ENCODE measurements at places on chromosomes 1 and 21.

GRCh38 chr1:217425422-217425821 lies 205.5 kb downstream of the GPATCH2 start:
- no peak for DNase-seq

DNA sequence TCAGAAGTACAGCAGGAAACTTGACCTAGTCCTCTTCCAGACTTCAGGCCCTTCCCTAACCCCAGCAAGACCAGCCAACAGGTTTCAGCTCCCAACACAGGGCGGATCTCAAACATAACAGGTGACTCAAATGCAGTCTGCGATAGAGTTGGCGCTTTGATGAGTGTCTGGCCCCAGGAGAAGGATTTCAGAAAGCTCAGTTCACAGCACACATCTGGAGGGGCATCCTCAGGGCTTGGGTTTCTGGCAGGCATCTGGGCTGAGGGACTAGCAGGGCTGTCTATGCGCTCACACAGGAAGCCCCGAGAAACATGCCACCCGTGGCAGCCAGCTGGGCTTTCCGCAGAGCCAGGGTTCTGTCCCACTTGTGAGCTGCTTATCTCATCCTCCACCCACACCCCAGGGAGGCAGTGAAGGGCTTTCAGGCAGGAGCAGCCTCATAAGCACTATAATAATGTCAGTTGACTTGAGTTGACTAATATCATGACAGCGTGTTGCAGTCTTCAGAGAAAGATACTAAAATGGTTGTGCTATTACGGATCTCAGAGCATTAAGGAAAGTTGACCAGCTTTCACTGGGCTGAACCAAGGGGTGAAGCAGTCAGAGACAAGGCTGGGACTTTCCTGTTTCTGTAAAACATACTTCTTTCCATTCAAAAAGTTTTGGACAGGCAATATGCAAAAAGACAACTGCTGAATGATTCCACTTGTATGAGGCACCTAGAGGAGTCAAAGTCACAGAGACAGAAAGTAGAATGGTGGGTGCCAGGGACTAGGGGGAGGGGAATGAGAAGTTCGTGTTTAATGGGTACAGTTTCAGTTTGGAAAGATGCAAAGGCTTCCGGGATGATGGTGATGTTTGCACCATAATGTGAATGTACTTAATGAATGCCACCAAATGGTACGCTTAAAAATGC lies 233.0 kb upstream of the IRF2BP2 start:
- DNase-seq: no peak

- no peak for DNase-seq
These were observed 2.7 kb downstream of the RGL1 start for GRCh38 chr1:183807549-183808168.

DNA sequence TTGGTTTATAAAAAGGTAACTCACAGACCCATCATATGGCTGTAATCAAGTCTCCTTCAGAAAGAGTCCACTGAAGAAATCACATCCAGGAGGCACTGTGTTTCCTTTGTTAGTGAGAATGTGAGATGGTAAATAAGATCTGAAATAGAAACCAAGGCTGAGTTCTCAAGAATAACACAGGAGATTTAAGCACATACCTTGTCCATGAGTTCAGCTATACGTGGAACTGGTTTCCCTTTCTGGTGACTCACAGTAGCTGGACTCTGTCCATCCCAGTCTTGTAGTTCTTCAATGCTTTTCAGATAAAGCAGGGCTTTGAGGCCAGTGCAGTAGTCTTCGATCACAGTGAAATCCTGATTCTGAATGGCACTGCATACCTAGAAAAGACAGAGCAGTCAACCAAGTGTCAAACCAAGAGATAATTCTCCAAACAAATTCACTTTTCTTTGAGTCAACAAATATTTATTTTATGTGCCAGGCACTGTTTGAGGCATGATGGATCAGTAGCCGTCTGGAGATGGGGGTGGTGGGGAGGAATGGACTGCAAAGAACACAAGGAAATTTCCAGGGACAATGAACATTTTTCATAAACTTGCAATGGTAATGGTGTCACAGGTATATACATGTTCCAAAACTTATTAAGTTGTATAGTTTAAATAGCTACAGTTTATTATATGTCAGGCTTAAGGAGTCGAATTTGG lies 471.4 kb downstream of the PTBP2 start:
- DNase-seq: peak; percentile 93

DNA sequence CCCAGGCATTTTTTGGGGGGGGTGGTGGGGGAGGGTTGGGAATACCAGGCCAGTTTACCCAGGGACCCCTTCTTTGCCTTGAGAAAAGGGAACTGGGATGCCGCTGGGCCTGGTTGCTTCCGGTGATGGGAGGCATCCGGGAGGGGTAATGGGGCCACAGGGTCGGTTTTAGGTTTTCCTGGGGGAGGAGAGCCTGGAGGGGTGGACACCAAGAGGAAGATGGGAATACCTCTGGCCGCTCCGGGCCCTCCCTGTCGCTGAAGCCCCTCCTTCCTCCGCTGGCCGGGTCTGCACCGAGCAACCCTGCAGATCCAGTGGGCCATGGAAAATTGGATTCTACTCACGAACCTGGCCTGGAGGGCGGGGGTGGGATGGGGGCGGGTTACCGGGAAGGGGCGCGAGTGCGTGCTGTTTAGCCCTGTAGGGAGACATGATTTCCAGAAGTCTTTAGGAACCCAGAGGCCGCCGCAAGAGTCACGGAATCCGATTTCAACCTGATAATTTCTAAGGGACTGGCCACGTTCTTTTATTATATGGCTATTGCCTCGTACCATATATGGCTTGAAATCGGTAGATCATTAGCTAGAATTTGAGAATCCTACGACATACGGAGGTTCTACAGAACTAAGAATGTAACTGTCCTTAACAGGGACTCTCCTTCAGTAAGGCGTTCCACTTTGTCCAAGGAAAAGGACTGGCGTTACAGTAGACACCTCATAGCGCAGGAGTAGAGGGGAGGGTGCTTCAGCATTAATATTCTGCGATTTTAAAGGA lies 749 bp downstream of the AKIRIN1 start:
- peak; percentile 26 for DNase-seq

DNA sequence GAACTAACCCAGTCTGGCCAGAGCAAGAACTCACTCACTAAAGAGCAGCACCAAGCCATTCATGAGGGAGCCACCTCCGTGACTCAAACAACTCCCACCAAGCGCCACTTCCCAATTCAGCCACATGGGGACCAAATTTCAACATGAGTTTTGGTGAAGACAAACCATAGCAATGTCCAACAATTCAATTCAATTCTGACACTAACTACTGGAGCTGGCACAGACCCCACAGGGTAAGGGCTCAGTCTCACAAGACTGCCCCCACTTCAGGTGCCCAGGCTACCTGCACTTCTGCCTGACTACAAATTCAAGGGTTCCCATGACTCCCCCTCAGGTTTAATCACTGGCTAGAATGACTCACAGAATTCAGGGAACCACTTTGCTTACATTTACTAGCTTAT lies 48.8 kb upstream of the RAP1A start:
- DNase-seq: peak; percentile 27

DNA sequence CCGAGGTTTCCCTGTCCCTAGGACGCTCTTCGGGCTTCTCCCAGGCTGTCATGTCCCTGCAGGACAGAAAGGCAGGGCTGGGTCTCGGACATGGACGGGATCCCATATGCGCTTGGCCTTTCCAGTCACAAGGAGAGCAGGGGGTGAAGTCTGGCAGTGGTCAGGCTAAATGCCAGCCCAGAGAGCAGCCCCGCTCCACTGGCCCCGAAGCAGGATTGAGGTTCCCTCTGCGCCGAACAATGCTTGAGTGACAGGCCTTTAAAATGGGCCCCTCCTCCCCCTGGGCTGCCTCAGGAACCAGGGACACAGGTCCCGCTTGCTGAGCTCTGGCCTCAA lies 12.7 kb downstream of the DRAXIN start:
- no peak for DNase-seq

DNA sequence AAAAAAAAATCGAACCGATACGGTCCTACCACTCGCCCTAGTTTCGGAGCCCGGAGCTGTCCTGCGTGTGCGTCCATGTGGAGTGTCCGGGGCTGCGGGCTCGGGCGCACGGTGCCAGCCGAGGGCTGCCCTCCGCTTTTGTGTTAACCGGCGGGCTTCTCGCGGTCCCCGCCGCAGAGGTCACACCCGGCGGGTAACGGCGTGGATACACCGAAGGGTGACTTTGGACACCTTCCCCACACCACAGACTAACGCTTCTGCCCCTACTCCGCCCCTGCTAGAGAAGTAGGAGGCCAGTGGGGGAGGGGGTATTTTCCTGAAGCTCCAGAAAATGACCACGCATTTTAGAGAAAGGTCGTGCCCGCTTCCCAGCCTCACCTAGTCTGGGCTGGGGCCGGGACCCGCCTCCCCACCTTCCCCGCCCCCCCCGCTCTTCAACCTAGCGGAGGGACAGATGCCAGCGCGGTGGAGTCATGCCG lies 609 bp upstream of the ATF3 start:
- no peak for DNase-seq

- no peak for DNase-seq
These were observed 65.0 kb upstream of the SLC22A15 start for GRCh38 chr1:115911294-115911693.

DNA sequence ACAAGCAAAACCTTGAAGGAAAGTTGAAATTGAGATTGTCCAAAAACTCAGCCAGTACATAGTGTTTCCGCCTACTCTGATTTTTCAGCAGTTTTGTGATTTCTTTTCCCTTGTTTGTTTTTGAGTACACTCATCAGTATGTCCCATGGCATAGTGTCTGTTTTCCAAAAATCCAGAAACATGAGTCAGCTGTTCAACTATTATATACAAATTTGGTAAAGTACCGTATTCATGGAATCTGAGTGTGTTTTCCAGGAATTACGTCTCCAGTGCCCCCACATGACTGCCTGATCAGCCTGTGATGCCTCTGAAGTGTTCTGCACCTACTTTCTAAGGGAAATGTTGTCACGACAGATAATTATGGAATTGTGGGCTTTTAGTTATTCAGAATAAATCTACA lies 186.8 kb downstream of the LTN1 start:
- no peak for DNase-seq

- DNase-seq: no peak
These were observed 412.5 kb upstream of the ADAMTS5 start for GRCh38 chr21:27379354-27379753.

DNA sequence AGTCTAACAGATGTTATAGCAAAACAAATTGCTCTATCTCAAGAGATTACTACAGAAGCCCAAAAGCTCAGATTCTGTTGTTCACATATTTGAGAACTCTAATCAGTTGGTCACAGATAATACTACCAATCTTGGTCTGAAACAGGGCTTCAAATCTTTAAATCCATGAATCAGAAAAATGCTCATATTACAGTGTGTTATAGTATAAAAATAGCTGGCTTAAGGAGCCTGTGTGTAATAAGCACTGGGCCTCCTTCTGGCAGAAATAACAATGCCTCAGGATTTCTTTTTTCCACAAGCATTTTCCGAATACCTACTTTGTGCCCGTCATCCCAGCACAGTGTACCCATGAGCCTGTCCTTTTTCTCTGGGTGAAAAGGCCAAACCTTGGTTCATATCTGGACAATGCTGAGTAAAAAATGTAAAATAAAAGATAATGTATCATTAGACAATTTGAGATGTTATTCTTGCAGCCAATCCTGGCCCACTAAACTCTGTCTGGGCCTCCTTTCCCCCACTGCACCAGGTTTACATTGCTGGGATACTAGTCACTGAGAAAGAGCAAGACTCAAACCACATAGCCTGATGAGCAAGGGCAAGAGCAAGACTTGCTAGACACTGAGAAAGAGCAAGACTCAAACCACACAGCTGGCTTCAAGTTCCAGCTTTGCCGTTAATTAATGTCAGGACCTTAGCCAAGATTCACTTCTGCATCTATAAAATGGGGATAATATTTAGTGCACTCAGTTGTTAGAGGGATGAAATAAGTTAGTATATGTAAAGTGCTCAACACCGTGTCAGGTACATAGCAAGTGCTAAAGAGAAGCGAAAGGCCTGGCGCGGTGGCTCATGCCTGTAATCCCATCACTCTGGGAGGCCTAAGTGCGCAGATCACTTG lies 17.0 kb upstream of the ADAR start:
- DNase-seq: no peak

DNA sequence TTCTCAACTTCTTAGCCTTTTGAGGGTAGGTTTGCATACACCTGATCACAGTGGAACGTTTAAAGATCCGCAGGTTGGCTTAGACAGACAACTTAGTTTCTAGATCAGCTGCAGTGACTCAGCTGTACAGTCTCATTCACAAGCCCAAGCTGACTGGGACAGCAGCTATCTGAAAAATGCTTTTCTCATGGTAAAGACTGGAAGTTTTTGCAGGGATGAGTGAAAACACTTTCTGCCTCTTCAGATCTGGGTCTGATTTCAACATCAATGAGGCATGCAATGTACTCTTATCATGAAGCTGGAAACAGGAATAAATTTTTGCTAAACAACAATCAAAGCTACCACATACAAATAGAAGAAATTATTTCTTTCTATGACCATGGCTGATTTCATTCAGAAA lies 61.1 kb upstream of the PTBP2 start:
- DNase-seq: no peak

GRCh38 chr21:29305068-29305467 lies 6.3 kb downstream of the BACH1 start:
- no peak for DNase-seq

- no peak for DNase-seq
These were observed 492.0 kb upstream of the RUNX1 start for GRCh38 chr21:35540950-35541638.

DNA sequence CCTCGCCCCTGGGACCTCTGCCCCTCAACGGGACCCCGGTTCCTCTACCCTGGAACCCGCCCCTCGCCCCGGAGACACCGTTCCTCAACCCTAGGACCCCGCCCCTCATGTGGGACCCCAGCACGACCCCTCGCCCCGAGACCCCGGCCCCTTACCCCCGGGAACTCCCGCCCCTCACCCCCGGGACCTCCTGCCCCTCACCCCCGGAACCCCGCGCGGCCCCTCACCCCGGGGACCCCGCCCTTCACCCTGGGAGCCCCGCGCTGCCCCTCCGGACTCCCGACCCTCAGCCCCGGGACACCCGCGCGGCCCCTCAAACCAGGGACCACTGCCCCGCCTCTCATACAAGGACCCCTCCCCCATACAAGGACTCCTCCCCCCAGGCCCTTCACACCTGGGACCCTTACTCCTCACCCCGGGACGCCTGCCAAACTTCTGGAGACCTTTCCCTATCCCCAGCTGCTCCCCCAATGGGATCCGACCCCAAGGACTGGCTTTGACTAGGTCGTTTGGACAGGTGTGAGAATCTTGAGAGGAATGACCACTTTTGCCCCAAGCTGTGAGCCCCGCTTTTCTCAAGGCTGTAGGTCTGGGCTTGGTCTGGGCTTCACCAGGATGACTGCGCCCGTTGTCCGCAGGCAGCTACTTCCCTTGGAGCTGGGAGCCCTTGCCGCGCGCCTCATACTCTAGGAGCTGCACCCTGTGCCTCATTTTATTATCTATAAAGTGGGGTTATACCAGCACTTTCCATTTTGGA lies 843 bp downstream of the DIP2A start:
- DNase-seq: peak; percentile 21

- no peak for DNase-seq
These were observed 19.5 kb downstream of the ERG start for GRCh38 chr21:38478782-38479181.

- DNase-seq: no peak
These were observed 95.1 kb downstream of the WDR4 start for GRCh38 chr21:42784276-42784675.

Measured in HT1080 (cell line).